IMR-90 (cell line): ENCODE measurements at places on chromosomes 7 and 10. TPM values are rescaled to one million over a fixed set of nuclear protein-coding genes. Genes with fewer than 3 reads are reported as not detected.

- peak; percentile 71 for DNase-seq
Measured at GRCh38 chr7:43584195-43584586, 1.3 kb downstream of the STK17A start.

GRCh38 chr10:123838596-123839310 is 52.9 kb downstream of the CPXM2 start:
- DNase-seq, result no peak

- DNase-seq, result no peak
Measured at GRCh38 chr10:52474265-52474664, 160.2 kb downstream of the DKK1 start.

GRCh38 chr7:116610721-116611120 is 61.3 kb upstream of the MET start:
- DNase-seq, result no peak

The HIBADH gene
- 36.6 and 45.5 TPM in 2 replicates for total RNA-seq

The CROT gene
- total RNA-seq, result 7.5 and 14.4 TPM in 2 replicates
